ENCODE measurements at places on chromosomes 1 and 21. TPM values are rescaled to one million over a fixed set of nuclear protein-coding genes. Genes with fewer than 3 reads are reported as not detected.

DNA sequence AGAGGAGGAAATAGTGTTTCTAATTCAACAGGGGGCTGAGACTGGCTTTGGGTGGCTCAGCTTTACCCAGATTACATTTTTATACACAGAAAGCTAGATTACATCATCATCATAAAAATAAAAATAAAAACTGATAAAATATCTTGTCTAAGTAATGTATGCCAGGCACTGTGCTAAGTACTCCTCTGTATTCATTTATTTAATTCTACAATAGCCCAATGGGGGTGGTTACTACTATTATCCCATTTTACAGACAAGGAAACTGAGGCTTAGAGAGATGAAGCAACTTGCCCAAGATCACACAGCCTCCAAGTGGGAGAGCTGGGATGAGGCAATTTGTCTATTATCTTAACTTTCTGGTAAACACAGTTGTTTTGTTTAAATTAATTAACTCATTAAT lies 62.3 kb upstream of the ECE1 start:
- H3K27ac ChIP-seq, result no peak overlapping the region
- DNase-seq, result no peak
- no peaks in the 10 kb centered on the region for H3K36me3 ChIP-seq

GRCh38 chr1:207867136-207868109 lies 43.5 kb downstream of the CD34 start:
- no peak overlapping the region for H3K27ac ChIP-seq
- DNase-seq, result no peak
- peaks cover 21% of the 10 kb centered on the region for H3K27me3 ChIP-seq
- H3K4me3 ChIP-seq, result peak overlapping the region; percentile 68
- no peaks in the 10 kb centered on the region for H3K36me3 ChIP-seq

TTC39A gene
- 8.4 TPM for total RNA-seq

DNA sequence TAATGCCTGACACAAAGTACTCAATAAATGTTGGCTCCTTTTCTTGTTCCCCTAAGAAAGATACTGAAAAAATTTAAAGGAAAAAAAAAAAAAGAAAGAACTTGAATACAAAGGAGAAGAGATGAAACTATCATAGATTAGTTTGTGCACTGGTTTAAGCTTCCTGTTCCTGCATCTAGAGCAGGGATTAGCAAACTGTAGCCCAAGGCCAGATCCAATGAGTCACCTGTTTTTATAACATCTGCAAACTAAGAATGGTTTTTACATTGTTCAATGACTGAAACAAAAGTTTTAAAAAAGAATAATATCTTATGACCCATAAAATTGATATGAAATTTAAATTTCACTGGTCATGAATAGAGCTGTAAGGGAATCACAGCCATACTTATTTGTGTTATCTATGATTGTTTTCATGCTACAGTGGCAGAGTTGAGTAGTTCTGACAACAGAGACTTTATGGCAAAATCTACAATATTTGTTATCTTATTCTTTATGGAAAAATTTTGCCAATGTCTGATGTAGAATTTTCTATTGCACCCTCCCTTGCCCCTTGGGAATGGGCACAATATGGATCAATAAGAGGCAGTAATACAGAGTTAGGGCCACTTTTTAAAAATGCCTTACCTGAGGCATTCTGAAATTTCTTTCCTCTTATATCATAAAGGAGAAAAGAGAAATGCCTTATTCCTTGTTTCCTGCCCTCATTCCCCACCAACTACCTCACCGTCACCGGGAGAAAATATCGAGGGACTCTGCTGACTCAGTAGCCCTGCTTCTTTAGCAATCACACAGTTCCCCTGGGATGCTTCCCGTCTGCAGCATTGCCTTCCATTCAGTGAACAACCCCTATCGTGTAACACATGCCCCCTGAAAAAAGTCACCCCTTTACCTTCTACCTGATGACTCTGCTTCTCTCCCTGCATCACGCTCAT lies 50.6 kb downstream of the WDR64 start:
- H3K36me3 ChIP-seq, result no peaks in the 10 kb centered on the region
- DNase-seq, result no peak
- no peak overlapping the region for H3K27ac ChIP-seq
- H3K27me3 ChIP-seq, result no peaks in the 10 kb centered on the region
- H3K4me3 ChIP-seq, result no peak overlapping the region

DNA sequence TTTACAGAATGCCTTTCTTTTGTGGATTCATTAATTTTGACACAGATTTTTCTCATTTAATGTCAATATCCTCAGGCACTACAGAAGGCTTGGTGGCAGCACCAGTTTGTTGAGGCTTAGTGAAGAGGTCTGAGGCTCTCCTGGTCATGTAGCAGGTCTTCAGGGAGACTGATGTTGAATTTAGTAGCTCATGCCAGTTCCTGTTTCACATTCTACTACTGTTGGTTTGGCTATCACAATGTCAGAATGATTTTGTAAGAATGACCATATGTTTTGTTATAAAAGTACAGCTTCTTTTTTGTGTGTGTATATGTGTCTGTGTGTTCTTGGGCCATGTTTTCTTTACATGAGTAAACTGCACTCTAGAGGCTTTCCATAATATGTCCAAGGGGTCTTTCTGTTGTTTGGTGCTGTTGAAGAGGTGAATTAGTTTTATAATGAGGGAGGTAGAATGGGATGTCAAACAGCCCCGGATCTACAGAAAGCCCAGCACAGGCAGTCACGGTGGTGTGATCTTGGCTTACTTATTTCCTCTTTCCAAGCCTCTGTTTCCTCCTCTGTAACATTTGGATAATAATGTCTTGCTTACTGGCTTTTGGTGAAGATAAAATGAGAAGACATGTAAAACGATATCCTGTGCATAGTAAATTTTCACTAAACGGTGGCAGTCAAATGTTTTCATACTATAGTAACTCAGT lies 32.0 kb downstream of the C1orf21 start:
- peaks cover 6% of the 10 kb centered on the region for H3K36me3 ChIP-seq
- no peak overlapping the region for H3K4me3 ChIP-seq

- no peaks in the 10 kb centered on the region for H3K4me1 ChIP-seq
- H3K36me3 ChIP-seq, result no peaks in the 10 kb centered on the region
- peak; percentile 75 for DNase-seq
- H3K4me3 ChIP-seq, result no peak overlapping the region
- H3K27ac ChIP-seq, result no peak overlapping the region
- peaks cover 18% of the 10 kb centered on the region for H3K27me3 ChIP-seq
Measured at GRCh38 chr1:29793101-29793546, 556.8 kb downstream of the PTPRU start.

DNA sequence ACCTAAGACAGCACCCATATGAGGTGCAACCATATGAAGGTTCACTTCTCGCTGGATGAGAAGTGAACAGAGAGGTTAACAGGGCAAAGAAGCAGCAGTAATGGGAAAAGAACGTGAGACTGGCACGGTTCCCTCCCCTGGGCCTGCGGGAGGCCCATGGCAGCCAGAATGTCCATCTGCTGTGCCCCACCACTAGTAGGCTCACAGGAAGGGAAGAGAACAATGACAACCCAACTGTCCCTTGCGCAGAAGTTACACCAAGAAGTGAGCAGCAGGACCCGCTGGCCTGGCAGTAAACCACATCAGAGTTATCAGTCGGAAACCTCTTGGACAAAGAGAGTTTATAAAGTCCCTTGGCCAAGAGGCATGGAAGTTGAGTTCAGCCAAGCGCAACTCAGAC lies 11.3 kb downstream of the HIVEP3 start:
- peaks cover 4% of the 10 kb centered on the region for H3K4me1 ChIP-seq
- no peak overlapping the region for H3K4me3 ChIP-seq
- H3K36me3 ChIP-seq, result no peaks in the 10 kb centered on the region
- DNase-seq, result no peak
- no peaks in the 10 kb centered on the region for H3K27me3 ChIP-seq

- H3K27me3 ChIP-seq, result peaks cover 7% of the 10 kb centered on the region
- H3K36me3 ChIP-seq, result no peaks in the 10 kb centered on the region
- no peak overlapping the region for H3K27ac ChIP-seq
- no peaks in the 10 kb centered on the region for H3K4me1 ChIP-seq
- DNase-seq, result no peak
Measured at GRCh38 chr21:30689822-30690221, 28.8 kb downstream of the KRTAP21-3 start.

GUK1 gene
- total RNA-seq, result 129 TPM

CFHR4 gene
- total RNA-seq, result not detected

DNA sequence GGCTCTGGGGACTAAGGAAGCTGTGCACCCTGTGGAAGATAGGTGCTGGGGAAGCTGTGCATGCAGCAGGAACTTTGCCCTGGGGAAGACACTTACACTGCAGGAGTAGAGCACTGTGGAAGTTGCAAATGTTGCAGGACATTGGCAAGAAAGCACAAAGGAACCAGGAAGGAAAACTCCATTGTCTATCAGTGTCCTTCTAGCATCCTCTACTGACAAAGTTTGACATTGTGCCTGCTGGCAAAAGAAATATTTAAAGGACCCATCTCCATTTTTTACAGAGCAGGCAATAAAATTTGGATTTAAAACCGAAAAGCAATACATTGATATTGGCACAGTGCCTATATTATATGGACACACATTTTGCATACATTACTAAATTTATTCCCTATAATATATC lies 394.1 kb downstream of the PBX1 start:
- no peak for DNase-seq
- no peak overlapping the region for H3K4me3 ChIP-seq
- H3K27ac ChIP-seq, result no peak overlapping the region
- peaks cover 29% of the 10 kb centered on the region for H3K4me1 ChIP-seq

DNA sequence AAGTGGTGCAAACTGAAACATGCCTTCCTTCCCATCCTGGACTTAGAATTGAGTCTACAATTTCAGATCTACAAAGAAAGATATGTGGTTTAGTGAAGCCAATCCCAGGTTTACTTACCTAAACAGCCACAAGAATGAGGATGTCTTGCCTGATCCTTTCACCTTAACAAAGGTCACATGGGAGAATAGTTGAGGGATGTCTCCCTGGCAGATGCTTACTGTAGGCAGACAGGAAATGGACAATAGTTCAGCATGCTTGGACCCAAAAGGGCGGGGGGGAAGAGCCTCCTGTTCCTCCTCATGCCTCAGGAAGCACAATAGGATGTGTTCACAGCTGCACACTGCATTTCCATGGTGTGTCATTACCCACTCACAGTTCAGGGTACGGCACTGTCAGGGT lies 492.7 kb upstream of the USP24 start:
- peaks cover 29% of the 10 kb centered on the region for H3K4me1 ChIP-seq
- DNase-seq, result no peak
- no peak overlapping the region for H3K27ac ChIP-seq
- H3K36me3 ChIP-seq, result no peaks in the 10 kb centered on the region
- no peak overlapping the region for H3K4me3 ChIP-seq

DNA sequence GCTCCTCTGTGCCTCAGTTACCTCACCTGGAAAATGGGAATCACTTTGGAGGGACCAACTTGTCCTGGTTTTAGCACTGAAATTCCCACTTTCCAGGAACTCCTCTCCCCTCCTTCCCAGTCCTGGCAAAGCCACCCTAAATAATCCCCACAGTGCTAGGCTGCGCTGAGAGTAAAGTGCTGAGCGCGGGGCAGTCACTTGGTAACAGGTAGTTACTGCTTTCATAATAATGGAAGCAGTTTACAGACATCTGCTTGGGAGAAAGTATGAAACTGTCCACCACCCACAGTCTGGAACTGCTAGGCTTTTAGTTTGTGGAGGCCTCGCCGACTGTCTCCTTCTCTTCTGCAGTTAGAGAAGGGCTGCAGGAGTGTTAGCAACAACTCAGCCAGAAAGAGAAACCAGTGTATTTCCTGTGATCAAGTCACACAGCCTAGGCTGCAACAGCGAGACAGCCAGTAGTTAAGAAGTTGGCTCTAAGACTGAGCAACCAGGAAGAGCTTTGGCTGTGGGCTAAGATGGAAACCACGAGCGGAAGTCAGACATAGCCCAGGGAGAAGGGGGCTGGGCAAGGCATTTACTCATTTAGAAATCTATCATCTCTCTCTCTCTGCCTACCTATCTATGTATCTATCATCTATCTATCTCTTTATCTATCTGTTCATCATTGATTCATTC lies 30.8 kb upstream of the ABCG1 start:
- H3K4me1 ChIP-seq, result peaks cover 22% of the 10 kb centered on the region
- no peak overlapping the region for H3K27ac ChIP-seq
- peaks cover 2% of the 10 kb centered on the region for H3K27me3 ChIP-seq
- H3K36me3 ChIP-seq, result no peaks in the 10 kb centered on the region
- H3K4me3 ChIP-seq, result no peak overlapping the region
- DNase-seq, result no peak

NLRP3 gene
- 0.22 TPM for total RNA-seq

PUSL1 gene
- total RNA-seq, result 14.5 TPM

Measured in mesothelial cell of epicardium (in vitro differentiated cells).